ENCODE measurements at places on chromosomes 1 and 21.

DNA sequence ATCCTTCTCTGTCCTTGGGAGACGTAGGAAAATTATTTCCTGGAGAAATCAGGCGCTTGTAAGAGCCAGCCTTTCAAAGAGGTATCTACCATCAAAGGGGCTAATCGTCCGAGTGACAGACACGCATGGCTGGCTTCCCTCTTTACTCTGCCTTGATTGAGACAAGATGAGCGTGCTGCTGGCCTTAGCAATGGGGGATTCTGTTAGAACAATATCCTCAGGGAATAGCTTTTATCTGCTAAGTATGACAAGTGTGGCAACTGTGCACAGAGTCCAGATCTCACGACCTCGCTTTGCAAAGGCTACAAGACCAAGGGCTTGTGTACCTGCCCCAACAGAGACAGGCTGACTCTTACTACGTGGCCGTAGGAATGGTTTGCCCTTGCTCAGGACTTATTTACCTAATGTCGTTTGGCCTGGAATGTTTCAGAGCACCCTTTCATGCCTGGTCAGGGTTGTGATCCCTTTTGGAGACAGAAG lies 417.1 kb downstream of the KIF26B start:
- DNase-seq = no peak

GRCh38 chr1:76425201-76426145 lies 350.9 kb downstream of the ST6GALNAC3 start:
- peak; percentile 69 for DNase-seq

DNA sequence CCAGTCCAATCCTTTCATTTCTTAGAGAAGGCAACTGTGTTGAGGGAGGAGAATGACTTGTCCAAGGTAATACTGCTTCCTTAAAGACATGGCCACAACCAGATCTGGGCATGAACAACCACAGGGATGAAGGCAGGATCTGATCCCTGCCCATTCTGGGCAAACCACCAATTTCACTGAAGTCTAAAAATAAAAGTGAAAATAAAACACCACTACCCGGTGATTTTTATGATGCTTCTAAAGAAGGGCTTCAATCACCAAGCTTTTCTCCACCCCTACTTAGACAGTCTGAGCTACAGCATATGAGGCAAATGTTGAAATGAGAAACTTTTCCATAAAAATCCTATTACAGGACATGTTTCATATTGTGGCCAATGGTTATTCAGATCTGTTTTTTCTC lies 133.0 kb downstream of the PTPN14 start:
- no peak for DNase-seq

- DNase-seq = no peak
Observed at GRCh38 chr1:180130651-180131050, 24.0 kb upstream of the QSOX1 start.

DNA sequence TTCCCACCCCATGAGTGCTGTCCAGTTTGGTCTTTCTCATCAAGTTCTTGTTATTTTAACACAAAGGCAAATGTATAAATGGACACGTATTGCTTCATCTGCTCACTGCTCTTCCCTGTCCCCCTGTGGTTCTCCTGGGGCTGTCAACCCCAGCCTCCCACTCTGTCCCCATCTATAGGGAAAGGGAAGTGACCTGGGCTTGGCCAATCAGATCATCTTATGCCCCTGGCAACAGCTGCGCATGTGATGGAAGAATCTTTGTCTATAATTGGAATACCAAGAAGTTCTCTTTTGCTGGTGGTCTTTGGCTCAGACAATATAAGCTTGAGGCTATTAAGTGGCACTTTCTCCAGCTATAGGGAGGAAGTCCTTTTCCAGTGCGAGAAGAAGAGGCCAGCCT lies 4.7 kb upstream of the CCSAP start:
- no peak for DNase-seq

DNA sequence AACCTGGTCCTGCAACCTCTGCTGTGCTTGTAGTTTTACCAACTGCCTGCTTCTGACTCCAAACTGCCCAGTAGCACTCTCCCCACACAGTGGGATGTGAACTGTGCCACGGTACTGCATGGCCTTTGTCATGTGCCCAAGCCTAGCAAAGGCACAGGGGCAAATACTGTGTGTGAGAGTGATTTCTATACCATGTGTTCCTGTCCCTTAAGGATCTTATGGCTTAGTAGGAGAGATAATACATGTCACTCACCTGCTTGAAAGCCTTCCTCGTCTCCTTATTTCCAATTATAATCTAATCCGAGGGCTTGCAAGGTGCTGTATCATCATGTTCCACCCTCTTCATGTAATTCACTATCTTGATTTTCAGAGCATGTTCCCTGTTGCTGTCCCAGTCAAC lies 51.3 kb downstream of the UBE4B start:
- DNase-seq = no peak

GRCh38 chr1:107264561-107264960 lies 123.7 kb downstream of the NTNG1 start:
- no peak for DNase-seq

- DNase-seq = no peak
Observed at GRCh38 chr1:59498640-59499039, 201.7 kb downstream of the FGGY start.

- DNase-seq = no peak
Observed at GRCh38 chr21:35083246-35083645, 34.1 kb upstream of the RUNX1 start.

GRCh38 chr1:220809187-220809550 lies 22.5 kb downstream of the MTARC1 start:
- no peak for DNase-seq

GRCh38 chr1:209871006-209871405 lies 43.2 kb downstream of the UTP25 start:
- DNase-seq = no peak

DNA sequence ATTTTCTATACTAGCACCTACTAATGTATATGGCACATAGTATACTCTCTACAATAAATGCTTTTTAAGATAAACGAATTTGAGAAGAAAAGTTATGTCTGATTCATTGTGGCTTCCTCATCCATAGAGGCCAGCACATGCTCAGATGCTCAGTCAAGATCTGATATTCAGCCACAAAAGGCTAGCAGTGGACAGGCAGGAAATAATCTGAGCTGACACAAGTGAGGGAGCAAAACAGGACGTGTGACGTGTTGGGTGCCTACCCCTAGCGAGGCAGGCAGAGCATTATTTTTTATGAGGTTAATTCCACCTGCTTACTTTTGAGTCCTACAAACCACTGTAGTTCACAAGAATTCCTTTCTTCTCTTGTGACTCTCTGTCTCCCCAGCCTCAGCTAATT lies 550.9 kb downstream of the SMYD3 start:
- DNase-seq = no peak

DNA sequence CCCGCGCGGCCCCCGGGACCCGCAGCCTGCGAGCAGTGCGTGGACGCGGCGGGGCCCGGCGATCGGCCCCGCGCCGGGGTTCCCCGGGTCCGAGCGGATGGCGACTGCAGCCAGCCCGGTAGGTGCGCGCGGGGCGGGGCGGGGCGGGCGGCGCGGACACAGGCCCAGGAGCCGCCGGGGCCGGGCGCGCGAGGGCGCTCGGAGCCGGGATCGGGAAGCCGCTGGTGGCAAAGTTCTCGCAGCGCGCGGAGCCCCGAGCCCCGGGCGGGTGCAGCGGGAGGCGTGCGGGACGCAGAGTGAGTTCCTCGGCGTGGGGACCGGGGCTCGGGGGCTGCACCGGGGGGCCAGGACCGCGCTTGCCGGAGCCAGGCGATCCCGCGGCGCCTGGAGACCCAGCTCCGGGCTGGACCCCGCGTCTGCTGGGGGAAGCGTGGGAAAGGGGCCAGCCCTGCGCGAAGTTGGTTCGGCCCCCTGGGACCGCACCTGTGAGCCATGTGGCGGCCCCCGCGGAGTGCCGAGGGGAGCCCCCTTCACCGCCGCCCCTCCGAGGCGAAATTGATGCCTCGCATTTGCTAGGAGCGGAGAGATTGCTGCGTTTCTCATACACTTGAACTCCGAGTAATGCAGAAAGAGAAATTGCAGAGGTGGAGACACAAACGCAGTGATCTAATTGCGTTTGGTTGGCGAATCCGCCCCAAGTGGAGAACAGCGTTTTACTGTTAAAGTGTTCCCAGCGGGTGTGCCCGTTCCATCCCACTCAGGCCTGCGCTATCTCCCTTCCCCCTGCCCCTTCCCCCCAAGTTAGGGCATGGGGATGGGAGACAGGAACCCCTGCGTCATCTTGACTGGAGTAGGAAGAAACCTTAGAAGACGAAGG lies 228.9 kb upstream of the TMEM51 start:
- DNase-seq = no peak

DNA sequence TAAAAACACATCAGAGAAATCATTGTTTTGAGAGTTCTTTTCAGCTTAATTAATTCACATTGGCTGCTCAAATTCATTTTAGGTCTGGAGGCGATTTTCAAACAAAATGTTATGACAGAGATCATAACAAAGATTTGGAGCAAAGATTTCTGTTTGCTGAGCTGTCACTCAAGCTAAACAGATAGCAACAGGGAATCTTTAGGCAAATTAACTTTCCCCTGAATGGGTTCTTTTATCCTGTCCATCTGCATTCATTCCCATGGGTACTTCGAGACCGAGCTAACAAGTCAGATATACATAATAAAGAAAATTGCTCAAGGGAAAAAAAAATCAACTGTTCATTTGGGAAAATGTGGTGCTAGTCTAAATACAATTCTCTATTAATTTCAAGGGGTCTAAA lies 30.2 kb upstream of the CA6 start:
- DNase-seq = no peak

DNA sequence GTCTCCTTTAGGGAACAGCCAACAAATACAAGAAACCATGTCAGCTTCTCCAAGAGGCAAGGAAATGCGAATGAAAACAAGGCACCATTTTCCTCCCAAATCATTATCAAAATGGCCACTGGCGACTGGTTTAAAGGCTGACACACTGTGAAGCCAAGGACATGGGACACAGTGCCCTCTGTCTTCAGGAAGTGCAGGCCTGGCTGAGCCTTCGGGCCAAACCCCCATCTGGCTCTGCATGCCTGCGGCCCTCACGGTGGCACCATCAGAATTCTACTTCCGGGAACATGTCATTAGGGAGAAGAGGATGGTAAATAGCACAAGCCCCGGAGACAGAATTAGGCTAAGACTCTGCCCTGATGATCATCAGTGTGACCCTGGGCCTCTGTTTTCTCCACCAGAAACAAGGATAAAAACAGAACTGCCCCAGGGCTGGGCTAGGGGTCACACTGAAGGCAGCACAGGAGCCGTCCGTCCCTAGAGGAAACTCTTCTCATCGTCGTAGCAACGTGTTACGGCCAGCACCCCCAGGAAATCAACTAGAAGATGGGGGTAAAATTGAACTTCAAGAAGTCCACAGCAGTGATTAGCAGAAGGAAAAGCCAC lies 103.5 kb downstream of the NPHP4 start:
- no peak for DNase-seq

GRCh38 chr1:160952129-160952510 lies 2.5 kb downstream of the ITLN2 start:
- no peak for DNase-seq

DNA sequence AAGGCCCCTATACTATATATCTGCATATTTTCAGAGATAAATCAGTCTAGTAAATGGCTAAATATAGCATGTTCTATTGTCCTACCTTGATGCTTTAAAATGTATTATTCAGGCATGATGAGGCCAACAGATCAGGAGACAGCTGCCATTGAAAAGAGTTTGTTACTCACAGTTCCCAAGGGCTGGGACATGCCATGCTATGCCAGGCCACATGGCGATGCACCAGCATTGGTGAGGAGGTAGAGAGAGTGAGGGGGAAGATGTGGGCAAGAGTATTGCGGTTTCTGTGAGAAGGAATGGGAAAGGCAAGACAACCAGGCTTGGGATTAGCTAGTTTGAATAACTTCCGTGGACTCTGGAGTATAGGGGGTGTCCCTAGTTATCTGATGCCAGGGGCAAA lies 316.5 kb downstream of the DISC1 start:
- no peak for DNase-seq

GRCh38 chr1:157105988-157106812 lies 6.6 kb upstream of the ETV3L start:
- no peak for DNase-seq

DNA sequence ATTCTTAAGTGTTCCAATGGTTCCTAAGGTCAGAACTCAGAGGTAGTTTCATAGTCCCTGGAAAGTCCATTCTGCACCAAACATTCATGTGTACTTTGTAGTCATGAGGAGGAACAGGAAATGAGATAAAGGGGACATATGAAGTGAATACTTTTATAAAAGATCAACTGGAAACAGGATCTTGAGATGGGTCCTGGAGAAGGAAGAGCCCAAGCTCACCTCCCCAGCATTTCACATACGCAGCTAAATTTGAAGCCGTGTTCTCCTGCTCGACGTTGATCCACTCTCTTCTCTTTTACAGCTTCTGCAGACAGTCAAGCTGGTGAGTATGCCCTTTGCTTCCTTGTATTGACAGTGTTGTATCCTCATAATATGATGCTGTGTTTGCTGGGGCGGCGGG lies 429 bp downstream of the FCGR2A start:
- DNase-seq = no peak

GRCh38 chr21:26332867-26333266 lies 162.3 kb upstream of the APP start:
- no peak for DNase-seq

- no peak for DNase-seq
Observed at GRCh38 chr1:64470665-64471217, 812 bp downstream of the CACHD1 start.

GRCh38 chr1:180269645-180270529 lies 39.8 kb downstream of the LHX4 start:
- no peak for DNase-seq

DNA sequence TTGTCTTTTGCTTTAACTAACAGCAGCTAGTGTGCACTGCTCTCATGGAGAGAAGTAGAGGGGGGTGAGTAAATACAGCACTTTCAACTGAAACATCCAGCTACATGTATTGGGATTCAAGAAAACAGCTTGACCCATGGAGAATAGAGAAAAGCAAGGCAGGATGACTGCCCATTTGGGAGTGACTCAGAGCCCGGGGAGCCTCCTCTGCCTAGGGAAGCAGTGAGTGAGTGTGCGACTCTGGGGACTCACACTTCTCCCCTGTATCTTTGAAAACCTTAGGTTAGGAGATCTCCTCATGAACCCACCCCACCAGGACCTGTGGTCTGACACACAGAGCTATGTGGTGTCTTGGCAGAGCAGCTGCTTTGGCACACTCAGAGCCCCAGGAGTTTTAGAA lies 82.0 kb upstream of the PTGFR start:
- no peak for DNase-seq
